ENCODE measurements at places on chromosomes 2 and 18.
A peak's percentile ranks its signal among the peaks of the same experiment; 100 is the strongest.

GRCh38 chr2:196233805-196234475, 62.6 kb upstream of the STK17B start:
- no peak for DNase-seq

- no peak for DNase-seq
Observed at GRCh38 chr2:10123281-10123680, 742 bp downstream of the RRM2 start.

GRCh38 chr18:9869715-9870430, 15.9 kb upstream of the TXNDC2 start:
- peak; percentile 41 for DNase-seq

DNA sequence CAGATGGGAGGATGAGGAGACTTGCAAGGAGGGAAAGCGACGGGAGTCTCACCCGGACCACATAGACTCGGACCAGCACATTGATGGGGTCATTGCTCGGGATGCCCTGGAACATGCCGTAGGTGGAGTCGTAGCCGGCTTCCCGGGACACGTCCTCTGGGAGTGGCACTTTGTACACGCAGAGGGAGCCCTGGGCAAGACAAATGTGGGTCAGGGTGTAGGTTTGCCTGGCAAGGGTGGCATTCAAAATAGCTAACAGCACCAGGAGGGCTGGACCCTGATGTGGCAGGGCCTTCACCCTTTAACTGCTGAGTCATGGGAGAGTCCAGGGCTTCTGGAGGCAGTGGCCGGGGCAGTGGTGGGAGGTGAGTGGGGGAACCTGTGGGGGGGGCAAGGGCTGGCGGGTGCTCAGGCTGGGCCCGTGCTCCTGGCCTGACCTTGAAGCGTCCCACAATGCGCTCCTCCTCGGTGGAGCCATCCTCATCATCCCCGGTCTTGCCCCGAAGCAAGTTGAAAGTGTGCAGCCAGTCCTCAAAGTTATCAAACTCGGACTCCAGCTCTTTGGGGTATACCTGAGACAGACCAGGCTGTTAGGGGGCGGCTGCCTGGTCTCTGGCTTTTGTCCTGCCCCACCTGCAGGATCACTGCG, 11.1 kb downstream of the OTOF start:
- no peak for DNase-seq

- no peak for DNase-seq
Observed at GRCh38 chr2:44433895-44434294, 72.1 kb downstream of the CAMKMT start.

Measured in Caco-2 (cell line).